Kidney (tissue), 22 donors: ENCODE measurements at places on chromosomes 3 and 15.

DNA sequence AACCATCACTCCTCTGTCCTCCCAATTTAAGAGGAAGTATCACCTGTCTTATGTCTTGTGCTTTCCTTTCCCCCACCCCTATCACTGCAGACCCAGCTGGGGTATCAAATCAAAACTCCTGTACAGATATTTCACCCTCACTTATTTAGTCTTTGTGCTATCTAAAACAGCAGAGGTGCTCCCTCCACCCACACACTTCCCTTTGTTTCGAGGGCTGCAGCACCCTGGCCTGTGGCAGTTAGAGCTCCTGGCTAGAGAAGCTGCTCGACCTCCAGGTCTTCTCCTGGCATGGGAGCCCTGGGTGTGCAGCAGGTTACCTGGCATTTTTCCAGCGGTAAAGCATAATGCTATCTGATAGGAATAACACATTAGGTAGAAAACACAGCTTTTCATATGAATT lies 181.4 kb upstream of the BCL6 start:
- H3K4me3 ChIP-seq: no peak overlapping the region
- no peaks in the 10 kb centered on the region for H3K4me1 ChIP-seq
- no peak overlapping the region for H3K27ac ChIP-seq
- no peaks in the 10 kb centered on the region for H3K36me3 ChIP-seq
- no peak for DNase-seq
- no peaks in the 10 kb centered on the region for H3K27me3 ChIP-seq

DNA sequence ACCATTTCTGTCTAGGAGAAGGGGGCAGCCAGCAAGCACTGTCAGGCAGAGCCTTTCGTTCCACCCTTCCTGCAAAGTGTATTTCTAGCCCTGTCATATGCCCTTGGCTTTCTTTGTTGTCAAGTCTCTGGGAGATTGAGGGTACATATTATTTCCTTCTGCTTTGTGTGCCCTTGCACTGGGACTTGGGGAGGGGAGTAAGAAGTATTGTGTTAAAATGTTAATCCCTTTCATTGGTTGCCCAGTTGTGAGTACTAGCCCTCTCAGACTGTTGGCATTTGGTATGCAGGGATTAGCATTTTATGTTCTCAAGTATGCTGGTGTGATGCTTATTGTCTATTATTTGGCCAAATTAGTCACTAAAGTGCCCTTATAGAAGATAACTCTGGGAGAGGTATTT lies 63.9 kb downstream of the RBM6 start:
- no peaks in the 10 kb centered on the region for H3K27me3 ChIP-seq
- no peak for DNase-seq
- no peak overlapping the region for H3K4me3 ChIP-seq

- peak; percentile 89 for DNase-seq
- no peaks in the 10 kb centered on the region for H3K27me3 ChIP-seq
- no peak overlapping the region for H3K27ac ChIP-seq
- H3K36me3 ChIP-seq: no peaks in the 10 kb centered on the region
- H3K4me1 ChIP-seq: no peaks in the 10 kb centered on the region
Observed at GRCh38 chr3:63349583-63350573, 71.8 kb downstream of the SYNPR start.

DNA sequence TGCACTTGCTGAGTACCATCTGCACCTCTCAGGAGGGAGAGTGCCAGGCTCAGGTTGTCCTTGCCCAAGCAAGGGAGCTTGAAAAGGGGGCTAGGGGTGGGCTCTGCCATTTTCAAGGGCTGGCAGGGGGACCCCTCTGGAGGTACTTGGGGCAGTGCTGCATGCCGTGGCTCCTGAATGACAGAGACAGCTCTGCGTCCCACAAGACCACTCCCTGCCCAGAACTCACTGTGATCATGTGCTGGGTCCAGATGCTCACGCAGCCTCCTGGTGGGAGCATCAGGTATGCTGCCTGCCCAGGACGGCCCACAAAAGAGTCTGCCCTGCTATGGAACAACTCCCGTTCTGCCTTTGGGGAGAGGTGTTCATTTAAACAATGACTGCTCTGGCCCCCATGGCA lies 165.2 kb downstream of the GOLGA6L4 start:
- peak; percentile 22 for DNase-seq
- H3K4me3 ChIP-seq: no peak overlapping the region
- no peaks in the 10 kb centered on the region for H3K27me3 ChIP-seq
- no peaks in the 10 kb centered on the region for H3K4me1 ChIP-seq
- no peak overlapping the region for H3K27ac ChIP-seq

- no peaks in the 10 kb centered on the region for H3K4me1 ChIP-seq
- H3K27ac ChIP-seq: no peak overlapping the region
- no peaks in the 10 kb centered on the region for H3K27me3 ChIP-seq
- DNase-seq: no peak
Observed at GRCh38 chr3:138459619-138460535, 25.5 kb downstream of the ESYT3 start.

- H3K27ac ChIP-seq: no peak overlapping the region
- no peaks in the 10 kb centered on the region for H3K4me1 ChIP-seq
- H3K4me3 ChIP-seq: no peak overlapping the region
- no peaks in the 10 kb centered on the region for H3K36me3 ChIP-seq
Observed at GRCh38 chr3:111592936-111593335, 2.2 kb downstream of the ZBED2 start.

GRCh38 chr15:75051191-75051608 lies 27.8 kb downstream of the PPCDC start:
- H3K27me3 ChIP-seq: no peaks in the 10 kb centered on the region
- no peak for DNase-seq
- no peak overlapping the region for H3K27ac ChIP-seq
- no peaks in the 10 kb centered on the region for H3K36me3 ChIP-seq
- H3K4me1 ChIP-seq: peaks cover 28% of the 10 kb centered on the region

- DNase-seq: peak; percentile 98
- no peaks in the 10 kb centered on the region for H3K36me3 ChIP-seq
- peak overlapping the region; percentile 94 for H3K4me3 ChIP-seq
- peaks cover 3% of the 10 kb centered on the region for H3K4me1 ChIP-seq
Observed at GRCh38 chr15:72230197-72231065, 559 bp downstream of the PKM start.

DNA sequence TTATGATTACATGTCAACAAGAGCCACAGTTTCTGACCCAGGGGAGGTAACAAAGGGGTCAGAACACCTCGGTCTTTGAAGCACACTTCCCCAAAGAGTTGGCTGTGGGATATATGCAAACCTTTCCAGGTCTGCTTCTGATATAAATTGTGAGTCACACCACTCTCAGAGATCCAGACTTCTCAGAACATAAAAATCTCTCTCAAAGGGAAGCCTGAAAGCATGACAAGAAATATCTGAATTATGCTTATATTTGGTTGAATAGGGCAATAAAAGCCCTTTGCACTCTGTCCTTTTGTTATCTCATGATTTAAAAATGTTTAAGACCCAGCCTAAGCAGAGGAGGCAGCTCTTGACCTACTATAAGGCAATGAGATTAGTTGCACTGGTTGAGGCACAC lies 56.8 kb downstream of the MYH15 start:
- H3K27me3 ChIP-seq: no peaks in the 10 kb centered on the region
- no peaks in the 10 kb centered on the region for H3K36me3 ChIP-seq
- no peak overlapping the region for H3K27ac ChIP-seq
- no peak overlapping the region for H3K4me3 ChIP-seq
- DNase-seq: no peak
- H3K4me1 ChIP-seq: no peaks in the 10 kb centered on the region

- H3K4me1 ChIP-seq: no peaks in the 10 kb centered on the region
- no peaks in the 10 kb centered on the region for H3K36me3 ChIP-seq
- no peak overlapping the region for H3K4me3 ChIP-seq
- H3K27ac ChIP-seq: no peak overlapping the region
- DNase-seq: no peak
- no peaks in the 10 kb centered on the region for H3K27me3 ChIP-seq
Observed at GRCh38 chr15:38687340-38687739, 122.7 kb upstream of the RASGRP1 start.

DNA sequence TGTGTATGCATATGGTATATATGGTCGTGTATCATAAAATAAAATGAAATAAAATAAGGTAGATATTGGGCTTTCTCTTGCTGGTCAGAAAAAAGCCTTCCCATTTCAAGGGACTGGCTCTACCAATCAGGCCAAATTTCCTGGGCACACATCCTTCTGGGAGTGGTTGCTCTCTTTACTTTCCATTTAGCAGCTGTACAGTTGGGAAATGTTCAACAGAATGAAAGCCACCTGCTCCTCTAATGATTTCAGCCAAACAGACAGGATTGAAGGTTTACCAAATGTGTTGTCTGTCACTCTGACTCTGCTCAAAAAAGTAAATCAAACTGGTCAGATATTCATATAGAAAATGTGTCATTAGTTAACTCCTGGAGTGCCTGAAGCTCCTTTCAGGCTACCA lies 380.4 kb downstream of the ROBO2 start:
- no peaks in the 10 kb centered on the region for H3K36me3 ChIP-seq
- H3K27ac ChIP-seq: no peak overlapping the region
- no peak for DNase-seq
- H3K4me3 ChIP-seq: no peak overlapping the region
- H3K27me3 ChIP-seq: no peaks in the 10 kb centered on the region

DNA sequence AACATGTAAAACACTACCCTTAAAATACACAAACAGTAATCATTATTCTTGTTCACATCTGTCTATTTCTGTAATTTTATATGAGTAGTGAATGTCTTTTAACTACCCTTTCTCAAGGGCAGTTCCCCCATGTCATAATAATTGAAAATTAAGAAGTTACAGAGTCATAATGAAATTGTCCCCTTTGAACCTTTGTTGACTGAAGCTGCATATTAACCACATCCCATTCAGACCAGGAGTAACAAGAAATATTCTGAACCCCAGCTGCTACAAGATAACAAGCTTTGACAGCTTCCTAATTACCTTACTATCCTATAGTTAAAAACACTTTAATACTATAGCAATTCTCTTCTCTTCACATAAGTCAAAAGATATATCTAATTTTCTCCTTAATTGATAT lies 635.9 kb upstream of the SUCLG2 start:
- no peaks in the 10 kb centered on the region for H3K27me3 ChIP-seq
- H3K36me3 ChIP-seq: no peaks in the 10 kb centered on the region
- no peak for DNase-seq
- H3K4me3 ChIP-seq: no peak overlapping the region

- peak overlapping the region; percentile 36 for H3K27ac ChIP-seq
- H3K36me3 ChIP-seq: peaks cover 4% of the 10 kb centered on the region
- DNase-seq: no peak
- H3K27me3 ChIP-seq: no peaks in the 10 kb centered on the region
- H3K4me1 ChIP-seq: peaks cover 14% of the 10 kb centered on the region
- no peak overlapping the region for H3K4me3 ChIP-seq
Observed at GRCh38 chr3:15315003-15315402, 17.4 kb downstream of the SH3BP5 start.

- no peak overlapping the region for H3K4me3 ChIP-seq
- H3K27me3 ChIP-seq: no peaks in the 10 kb centered on the region
- H3K27ac ChIP-seq: no peak overlapping the region
Observed at GRCh38 chr15:35195649-35196048, 110.6 kb upstream of the NANOGP8 start.

DNA sequence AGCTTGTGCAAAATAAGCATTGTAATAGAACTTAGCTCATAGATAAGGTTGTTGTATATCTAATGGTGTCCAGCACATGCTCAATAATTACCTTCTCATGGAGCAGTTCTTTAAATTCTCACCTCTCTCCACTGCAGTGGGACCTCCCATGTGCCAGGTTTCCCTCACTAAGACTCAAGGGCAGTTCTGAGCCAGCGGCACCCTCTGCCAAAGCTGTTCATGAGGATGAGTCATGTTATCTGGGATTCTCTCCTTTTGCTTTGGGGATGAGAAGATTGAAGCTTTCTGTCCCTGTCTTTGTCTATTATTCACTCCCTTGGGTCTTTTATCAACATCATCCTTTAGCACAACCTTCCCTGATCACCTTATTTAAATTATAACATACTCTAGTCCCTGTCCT lies 15.6 kb upstream of the AMOTL2 start:
- DNase-seq: no peak
- no peak overlapping the region for H3K27ac ChIP-seq
- H3K4me1 ChIP-seq: no peaks in the 10 kb centered on the region
- no peaks in the 10 kb centered on the region for H3K27me3 ChIP-seq
- no peaks in the 10 kb centered on the region for H3K36me3 ChIP-seq

GRCh38 chr3:3227640-3228039 lies 48.1 kb upstream of the CRBN start:
- H3K4me3 ChIP-seq: no peak overlapping the region
- H3K27ac ChIP-seq: no peak overlapping the region
- H3K4me1 ChIP-seq: no peaks in the 10 kb centered on the region
- DNase-seq: no peak

DNA sequence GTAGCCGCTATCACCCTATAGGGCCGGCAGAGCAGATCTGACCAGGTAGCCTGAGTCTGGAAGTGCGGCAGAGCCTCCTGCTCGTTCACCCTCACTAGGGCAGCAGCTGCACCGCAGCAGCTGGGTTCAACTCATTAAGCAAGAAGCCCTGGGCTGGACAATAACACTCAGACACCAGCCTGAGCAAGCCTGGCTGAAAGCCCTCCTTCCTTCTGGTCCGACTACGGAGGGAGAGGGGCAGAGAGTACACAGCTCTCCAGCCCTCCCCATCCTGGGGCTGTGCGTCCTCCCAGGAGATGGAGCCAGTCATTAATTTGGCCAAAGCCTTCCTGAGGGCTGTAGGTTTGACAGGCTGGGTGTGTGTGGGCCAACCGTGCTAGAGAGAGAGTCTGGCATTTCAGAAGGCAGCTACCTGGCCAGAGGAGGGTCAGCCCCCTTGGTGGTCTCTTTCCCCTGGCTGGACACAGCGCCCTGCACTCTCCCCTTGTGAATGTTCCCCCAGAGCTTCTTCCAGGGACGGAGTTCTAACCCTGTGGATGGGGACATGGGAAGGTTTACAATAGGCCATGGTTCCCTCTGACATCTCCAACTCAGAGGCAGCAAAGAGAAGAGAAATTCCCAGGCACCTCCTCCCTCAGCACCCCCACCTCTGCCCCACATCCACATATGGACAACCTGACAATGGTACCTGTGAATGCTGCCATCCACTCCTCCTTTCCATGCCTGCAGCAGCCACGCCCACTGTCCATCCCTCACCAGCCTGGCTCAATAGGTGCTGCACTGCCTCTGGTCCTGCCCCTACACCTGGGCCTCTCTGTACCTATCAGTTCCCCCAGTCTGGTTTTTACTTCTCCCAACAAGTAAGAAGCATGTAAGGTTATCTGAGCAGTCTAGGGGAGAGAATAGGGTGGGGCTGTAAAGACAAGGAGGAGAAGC lies 6.5 kb downstream of the CHRNB4 start:
- no peak overlapping the region for H3K4me3 ChIP-seq
- no peaks in the 10 kb centered on the region for H3K27me3 ChIP-seq
- no peaks in the 10 kb centered on the region for H3K4me1 ChIP-seq
- no peaks in the 10 kb centered on the region for H3K36me3 ChIP-seq
- H3K27ac ChIP-seq: no peak overlapping the region
